Parietal lobe (tissue), 2 donors: ENCODE measurements at places on chromosomes 5 and 9. TPM values are rescaled to one million over a fixed set of nuclear protein-coding genes. Genes with fewer than 3 reads are reported as not detected.

NHP2 gene
- total RNA-seq: 96.4 TPM

SDHA gene
- total RNA-seq: 112 TPM

SYK gene
- total RNA-seq: 1.6 TPM

LECT2 gene
- not detected for total RNA-seq

FOXD4L4 gene
- total RNA-seq: 1.6 TPM

EIF4E1B gene
- 0.31 TPM for total RNA-seq

BARHL1 gene
- total RNA-seq: not detected

FST gene
- 2.2 TPM for total RNA-seq

CDH10 gene
- total RNA-seq: 50.7 TPM

MYOZ3 gene
- total RNA-seq: 2.2 TPM

SKP1 gene
- 126 TPM for total RNA-seq

PCDHAC2 gene
- total RNA-seq: 55.1 TPM

PCDHGA3 gene
- total RNA-seq: 11.0 TPM

IQGAP2 gene
- total RNA-seq: 25.0 TPM

ASPN gene
- 1.3 TPM for total RNA-seq

TEX53 gene
- total RNA-seq: not detected

MOB3B gene
- 20.7 TPM for total RNA-seq

C5orf52 gene
- not detected for total RNA-seq

GPX8 gene
- total RNA-seq: 0.63 TPM

PAX5 gene
- not detected for total RNA-seq

CAPSL gene
- not detected for total RNA-seq

PPP2R2B gene
- 135 TPM for total RNA-seq

OTULIN gene
- total RNA-seq: 26.0 TPM

DOCK8 gene
- total RNA-seq: 4.1 TPM

IL3 gene
- not detected for total RNA-seq

SLC36A1 gene
- total RNA-seq: 31.0 TPM

RAB3C gene
- 39.8 TPM for total RNA-seq

TNFSF15 gene
- total RNA-seq: under 0.01 TPM

ECSCR gene
- total RNA-seq: 4.7 TPM

SLC34A3 gene
- total RNA-seq: not detected

ORM2 gene
- total RNA-seq: not detected

EMB gene
- total RNA-seq: 3.1 TPM

LAMC3 gene
- total RNA-seq: 2.2 TPM

OTP gene
- not detected for total RNA-seq

F2RL1 gene
- 0.94 TPM for total RNA-seq

EQTN gene
- total RNA-seq: 8.1 TPM

FAM169A gene
- 58.2 TPM for total RNA-seq

SCGB3A1 gene
- total RNA-seq: not detected

SPATA31A3 gene
- total RNA-seq: not detected

LHX3 gene
- total RNA-seq: not detected

AP3S1 gene
- total RNA-seq: 135 TPM

PRR16 gene
- total RNA-seq: 9.1 TPM

ENC1 gene
- total RNA-seq: 2,270 TPM

ACTBL2 gene
- total RNA-seq: not detected

PCDHB8 gene
- total RNA-seq: 15.0 TPM
